ENCODE measurements at places on chromosomes 13 and 19.

GRCh38 chr13:37598597-37598996, at the start of gene POSTN:
Gene POSTN, minus strand, starts transcription at chr13:37598768. Its CDS starts 42 bp downstream, at chr13:37598726.
- no peak for DNase-seq

GRCh38 chr19:39539165-39539517, 820 bp downstream of the EID2 start:
- peak; percentile 84 for DNase-seq

DNA sequence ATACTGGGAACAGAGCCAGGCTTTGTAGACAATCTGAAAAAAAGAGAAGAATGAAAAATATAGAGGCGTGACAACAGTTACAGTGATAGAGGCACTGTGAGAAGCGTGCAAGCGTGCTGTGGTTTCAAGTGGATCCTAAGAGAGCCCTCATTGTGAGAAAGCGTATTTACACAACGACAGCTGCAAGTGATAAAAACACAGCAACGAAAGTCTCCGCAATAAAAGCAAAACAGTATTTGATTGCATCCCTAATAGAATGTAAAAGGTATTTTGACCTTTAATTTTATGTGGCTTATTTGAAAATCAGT, 642.7 kb upstream of the ARGLU1 start:
- no peak for DNase-seq

- DNase-seq: peak; percentile 66
Measured at GRCh38 chr19:5850743-5851293, 431 bp downstream of the FUT3 start.

- DNase-seq: no peak
Measured at GRCh38 chr13:21771075-21771474, 100.2 kb downstream of the FGF9 start.

DNA sequence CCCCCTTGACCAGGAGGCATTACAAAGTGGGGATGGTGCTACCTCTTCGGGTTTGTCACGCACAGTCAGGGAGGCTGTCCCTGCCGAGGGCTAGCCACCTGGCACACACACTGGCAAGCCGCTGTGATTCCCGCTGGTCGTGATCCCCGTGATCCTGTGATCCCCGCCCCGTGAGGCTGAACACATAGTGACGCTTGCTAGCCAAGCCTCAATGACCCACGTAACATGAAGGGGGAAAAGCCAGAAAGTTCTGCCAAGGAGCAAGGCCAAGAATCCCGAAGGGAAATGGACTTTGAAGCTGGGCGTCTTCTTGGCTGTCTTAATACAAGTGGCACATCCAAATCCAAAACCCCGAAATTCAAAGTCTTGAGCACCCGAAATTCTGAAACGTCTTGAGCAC, 13.7 kb downstream of the LDLR start:
- DNase-seq: no peak

DNA sequence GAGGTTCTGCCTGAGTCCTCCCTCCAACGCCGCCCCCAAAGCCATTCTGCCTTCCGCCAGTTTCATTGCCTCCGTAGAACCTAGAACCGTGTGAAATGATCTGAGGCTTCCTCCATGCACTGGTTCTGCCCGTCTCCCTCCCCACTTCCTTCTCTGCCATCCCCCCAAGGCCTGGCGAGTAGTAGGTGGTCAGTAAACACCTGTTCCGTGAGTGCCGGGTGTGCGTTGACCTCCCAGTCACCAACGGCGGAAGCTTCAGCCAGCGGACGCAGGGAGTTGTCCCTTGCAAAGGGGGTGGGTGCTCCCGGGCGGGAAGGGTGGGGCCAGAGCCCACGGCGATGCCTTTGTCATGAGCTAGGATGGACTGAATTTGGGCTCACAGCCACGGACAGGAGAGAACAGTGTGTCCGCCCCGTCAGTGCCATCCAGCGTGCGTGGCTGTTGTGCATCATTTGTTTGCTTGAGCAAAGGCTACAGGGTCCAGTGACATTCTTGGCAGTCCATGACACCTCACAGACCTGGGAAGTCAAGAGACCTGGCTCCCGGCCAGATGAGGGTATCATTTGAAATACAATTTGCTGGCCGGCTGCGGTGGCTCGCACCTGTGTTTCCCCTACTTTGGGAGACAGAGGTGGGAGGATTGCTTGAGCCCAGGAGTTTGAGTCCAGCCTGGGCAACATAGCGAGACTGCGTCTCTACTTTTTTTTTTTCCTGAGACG, 43.1 kb downstream of the NFIC start:
- no peak for DNase-seq

DNA sequence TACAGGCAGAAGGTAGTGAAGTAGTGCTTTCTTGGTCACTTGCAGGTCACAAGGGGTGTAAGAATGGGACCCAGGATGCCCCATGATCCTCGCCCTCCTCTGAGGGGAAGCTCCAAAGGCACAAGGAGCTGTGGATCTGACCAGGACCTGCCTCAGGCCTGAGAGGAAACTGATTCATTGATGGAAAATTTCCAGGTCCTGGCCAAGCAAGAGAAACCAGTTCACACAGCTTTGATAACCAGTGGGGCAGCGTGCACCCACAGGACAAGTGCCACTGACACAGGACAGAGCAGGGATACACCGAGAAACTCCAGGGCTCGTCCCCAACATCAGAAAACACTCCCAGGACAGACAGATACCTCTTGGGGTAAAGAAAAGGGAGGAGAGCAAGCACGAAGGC, 177.1 kb downstream of the RBM26 start:
- DNase-seq: peak; percentile 4

DNA sequence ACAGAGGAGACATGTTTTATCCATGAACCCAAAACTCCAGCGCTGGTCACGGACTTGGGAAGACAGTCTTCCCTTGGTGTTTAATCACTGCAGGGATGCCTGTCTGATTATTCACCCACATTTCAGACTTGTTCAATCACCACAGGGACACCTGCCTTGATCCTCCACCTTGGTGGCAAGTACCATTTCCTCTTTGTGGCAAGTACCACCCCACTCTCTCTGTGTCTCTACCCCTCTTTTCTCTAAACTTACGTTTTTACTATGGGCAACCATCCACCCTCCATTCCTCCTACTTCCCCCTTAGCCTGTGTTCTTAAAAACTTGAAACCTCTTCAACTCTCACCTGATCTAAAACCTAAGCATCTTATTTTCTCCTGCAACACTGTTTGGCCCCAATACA, 16.8 kb downstream of the ZNF83 start:
- no peak for DNase-seq

- DNase-seq: no peak
Measured at GRCh38 chr13:108609353-108609752, 20.1 kb upstream of the MYO16 start.

DNA sequence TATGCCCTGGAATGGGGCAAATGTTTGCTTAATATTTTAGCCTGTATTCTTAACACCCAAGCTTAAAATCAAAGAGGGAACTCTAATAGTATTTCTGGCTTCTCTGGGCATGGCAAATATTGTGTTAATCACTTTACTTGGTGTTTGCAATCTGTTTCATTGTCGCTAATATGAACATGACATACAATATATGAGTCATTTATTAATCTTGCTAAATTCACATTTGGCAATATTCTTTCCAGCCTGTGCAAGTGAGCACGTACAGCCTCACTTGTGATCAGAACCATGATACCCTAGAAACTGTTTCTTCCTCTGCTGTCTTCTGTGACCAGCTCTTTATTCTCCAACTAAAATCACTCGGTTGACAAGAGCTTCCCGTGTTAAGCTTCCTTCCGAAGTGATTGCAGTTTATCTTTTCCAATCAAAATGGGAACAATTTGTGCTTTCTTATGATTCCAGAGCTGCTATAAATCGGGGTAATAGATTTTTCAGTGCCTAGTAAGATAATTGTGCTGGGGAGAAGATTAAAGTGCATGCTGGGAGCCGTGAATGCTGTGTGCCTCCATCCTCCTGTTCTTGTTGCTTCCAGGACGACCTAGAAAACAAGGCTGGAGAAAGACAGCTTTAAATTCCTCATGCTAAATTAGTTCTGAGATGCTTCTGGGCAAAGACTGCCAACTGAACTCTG, 153.0 kb upstream of the TMTC4 start:
- DNase-seq: no peak

GRCh38 chr13:99322297-99323103, 15.3 kb upstream of the GPR183 start:
- DNase-seq: no peak

- DNase-seq: peak; percentile 61
Measured at GRCh38 chr13:102591988-102592781, 4.6 kb upstream of the TPP2 start.

DNA sequence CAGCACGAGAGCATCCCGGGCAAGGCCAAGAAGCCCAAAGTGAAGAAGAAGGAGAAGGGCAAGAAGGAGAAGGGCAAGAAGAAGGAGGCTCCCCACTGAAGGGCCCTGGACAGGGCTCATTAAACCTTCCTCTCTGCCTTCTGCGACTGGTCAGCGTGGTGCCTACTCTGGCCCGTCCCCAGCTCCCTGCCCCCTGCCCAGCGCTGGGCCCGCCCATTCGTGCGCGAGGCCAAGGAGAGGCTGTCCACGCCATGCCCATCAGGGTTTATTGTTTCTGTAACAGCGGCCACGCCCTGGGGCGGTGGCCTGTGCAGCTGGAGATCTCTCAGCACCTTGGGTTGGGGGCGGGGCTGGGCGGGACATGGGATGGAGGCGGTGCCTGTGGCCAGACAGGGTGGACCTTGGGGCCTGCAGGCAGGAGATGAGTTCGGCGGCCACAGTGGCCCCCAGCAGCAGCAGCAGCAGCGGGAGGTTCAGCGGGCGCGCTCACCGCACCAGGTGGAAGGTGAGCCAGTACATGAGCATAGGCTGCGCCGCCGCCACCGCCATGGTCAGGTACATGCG, 897 bp downstream of the C19orf33 start:
- DNase-seq: peak; percentile 95

- DNase-seq: no peak
Measured at GRCh38 chr13:49132479-49133002, 87.6 kb upstream of the MLNR start.

GRCh38 chr13:35850569-35850968, 280.6 kb downstream of the DCLK1 start:
- no peak for DNase-seq

DNA sequence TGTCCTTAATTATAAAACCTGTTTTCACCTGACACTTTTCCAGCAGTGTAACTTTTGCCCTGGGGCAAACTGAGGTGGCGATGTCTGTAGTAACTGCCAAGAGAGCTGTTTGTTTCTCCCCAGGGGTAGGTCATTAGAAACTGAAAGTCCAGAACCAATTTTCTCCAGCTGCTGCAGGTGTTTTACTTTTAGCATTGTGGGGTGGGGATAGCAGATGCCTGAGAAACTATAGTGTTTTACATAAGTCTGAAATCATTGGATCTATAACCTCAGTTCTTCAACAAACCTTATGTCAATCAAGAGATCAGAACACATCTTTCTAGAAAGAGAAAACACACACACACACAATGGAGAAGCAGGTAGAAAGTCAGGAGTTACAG, 92.7 kb downstream of the LHFPL6 start:
- DNase-seq: peak; percentile 48

DNA sequence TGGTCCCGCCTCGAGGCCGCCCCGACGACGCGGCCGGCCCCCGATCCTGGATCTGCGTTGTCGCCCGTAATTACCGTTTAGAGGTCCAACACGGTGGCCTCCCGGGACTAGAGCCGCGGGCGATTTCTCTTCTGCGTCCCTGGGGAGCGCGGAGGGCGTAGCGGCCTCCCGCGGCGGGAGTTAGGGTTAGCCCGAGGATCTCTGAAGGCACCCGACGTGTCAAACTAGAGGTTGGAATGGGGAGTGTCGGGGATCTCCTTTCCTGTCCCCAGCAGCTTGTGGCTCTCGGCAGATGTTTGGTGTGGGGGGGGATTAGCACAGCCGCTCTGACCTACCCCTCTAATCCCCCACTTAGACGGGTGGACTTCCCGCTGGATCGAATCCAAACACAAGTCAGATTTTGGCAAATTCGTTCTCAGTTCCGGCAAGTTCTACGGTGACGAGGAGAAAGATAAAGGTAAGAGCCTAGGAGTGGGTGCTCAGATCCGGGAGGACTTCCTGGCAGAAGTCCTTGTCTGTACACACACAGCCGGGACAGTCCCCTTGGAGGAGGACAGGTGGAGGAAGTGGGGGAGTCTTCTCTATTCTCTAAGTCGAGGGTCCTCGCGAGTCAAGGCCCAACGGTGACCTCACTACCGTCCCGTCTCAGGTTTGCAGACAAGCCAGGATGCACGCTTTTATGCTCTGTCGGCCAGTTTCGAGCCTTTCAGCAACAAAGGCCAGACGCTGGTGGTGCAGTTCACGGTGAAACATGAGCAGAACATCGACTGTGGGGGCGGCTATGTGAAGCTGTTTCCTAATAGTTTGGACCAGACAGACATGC, 581 bp downstream of the CALR start:
- no peak for DNase-seq

GRCh38 chr13:75787249-75787928, 151.3 kb downstream of the LMO7 start:
- no peak for DNase-seq

DNA sequence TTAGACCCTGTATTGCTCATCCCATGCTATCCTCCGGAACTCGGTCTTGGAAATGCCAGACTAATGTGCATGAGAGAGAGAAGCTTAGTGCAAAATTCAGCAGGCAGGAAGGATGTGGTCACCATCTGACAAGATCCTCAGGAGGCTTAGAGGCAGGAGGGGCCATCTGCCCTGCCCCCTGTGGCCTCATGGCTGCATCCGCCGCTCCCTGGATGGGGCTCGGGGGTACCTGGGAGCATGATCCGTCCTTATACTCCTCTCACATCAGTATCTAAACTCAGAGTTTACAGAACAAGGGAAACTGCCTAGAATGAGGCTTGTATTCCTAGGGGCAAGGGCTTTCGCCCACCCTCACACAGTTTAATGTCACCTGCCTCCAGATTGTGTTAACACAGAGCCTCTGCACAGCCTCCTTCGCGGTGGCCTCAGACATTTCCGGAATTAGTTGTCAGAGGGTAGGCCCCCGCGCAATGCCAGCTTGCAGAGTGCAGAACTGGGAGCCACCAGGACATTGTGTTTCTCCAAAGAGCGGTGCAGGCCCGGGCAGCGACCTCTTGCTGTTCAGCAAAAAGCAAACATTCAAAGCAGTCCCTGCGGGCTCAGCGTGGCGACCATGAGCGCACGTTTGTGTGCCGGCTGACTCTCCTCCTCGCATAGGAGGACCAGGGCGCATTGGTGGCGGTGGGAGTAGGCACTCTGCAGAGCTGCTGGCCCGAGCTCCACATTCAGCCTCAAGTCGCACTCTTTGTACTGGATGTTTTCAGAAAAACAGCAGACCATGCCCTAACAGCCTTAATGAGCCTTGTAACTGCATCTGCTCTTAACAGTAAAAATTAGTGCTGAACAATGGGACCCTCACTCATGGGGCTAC, 39.1 kb downstream of the GPR12 start:
- DNase-seq: no peak

DNA sequence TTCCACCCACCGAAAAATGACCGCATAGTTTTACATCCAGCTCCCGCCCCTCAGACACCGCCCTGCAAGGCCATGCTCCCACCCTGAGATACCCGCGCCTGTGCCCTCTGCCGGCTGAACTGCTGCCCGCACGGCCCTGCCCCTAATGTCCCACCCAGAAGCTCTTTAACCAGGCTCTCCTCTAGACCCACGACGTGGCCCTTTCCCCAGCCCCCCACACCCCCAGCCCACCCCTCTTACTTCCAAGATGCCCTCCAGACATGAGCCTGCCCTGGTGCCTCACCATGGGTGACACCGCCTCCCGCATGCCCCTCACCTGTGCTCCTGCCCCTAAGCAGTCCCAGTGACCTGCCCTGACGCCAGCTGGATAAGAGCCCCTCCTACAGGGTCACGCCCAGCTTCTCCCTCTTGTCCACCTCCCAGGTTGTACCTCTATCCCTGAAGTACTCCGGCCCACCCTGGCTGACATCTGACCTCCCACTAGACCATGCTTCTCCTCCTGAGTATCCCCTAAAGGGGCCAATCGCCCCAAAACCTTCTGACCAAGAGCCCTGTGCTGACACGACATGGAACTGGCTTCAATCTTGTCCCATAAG, 51.2 kb downstream of the COLGALT1 start:
- DNase-seq: no peak

Data from PC-9 (cell line).